ENCODE measurements at places on chromosomes 1 and 21.

DNA sequence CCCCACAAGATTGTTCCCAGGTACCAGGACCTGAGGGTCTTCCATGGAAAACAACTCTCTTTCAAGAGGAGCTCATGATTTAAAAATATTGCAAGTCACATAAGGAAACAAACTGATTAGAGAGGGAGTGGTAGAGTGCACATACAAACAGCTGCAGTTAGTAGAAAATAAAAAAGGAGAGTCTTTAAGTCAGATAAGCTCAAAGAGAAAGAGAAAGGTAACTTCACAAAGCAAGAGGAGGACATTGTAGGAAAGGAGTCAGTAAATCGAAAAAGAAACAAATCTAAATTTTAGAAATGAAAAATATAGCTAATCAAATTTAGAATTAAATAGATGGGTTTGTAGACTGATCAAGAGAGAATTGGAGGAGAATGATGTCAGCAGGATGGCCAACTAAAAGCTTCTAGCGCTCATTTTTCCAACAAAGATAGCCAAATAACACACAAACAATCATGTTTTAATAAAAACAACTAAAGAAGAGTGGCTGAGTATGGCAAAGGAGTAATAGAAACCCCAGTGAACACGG, 86.1 kb upstream of the CD53 start:
- no peak for DNase-seq
- no peak overlapping the region for H3K27ac ChIP-seq
- no peaks in the 10 kb centered on the region for H3K27me3 ChIP-seq
- H3K4me1 ChIP-seq: no peaks in the 10 kb centered on the region

GRCh38 chr1:227314014-227314848, 4.1 kb downstream of the CDC42BPA start:
- no peaks in the 10 kb centered on the region for H3K27me3 ChIP-seq
- no peak overlapping the region for H3K27ac ChIP-seq

GRCh38 chr1:56872597-56872996, 18.0 kb downstream of the C8A start:
- no peak overlapping the region for H3K27ac ChIP-seq
- no peaks in the 10 kb centered on the region for H3K4me1 ChIP-seq
- H3K36me3 ChIP-seq: no peaks in the 10 kb centered on the region
- DNase-seq: no peak
- no peak overlapping the region for H3K4me3 ChIP-seq

DNA sequence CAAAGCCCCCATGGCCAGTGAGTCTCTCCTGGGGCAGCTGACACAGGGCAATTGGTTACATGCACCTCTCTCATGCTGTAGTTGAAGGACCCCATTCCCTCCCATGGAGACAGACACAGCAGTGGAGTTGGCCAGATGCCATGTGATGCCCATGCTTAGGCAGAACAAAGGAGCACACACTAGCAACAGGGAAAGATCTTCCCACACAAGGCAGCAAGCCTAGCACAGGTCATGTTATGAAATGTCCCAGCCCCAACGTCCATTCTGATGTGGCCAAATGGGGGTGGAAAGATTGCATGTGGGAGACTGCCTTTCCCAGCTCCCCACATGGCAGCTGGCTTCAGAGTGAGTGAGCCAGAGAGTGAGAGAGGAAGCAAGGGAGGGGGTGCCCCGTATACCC, 34.5 kb downstream of the AADACL4 start:
- no peak overlapping the region for H3K27ac ChIP-seq
- no peaks in the 10 kb centered on the region for H3K4me1 ChIP-seq
- no peak overlapping the region for H3K4me3 ChIP-seq
- no peaks in the 10 kb centered on the region for H3K36me3 ChIP-seq

DNA sequence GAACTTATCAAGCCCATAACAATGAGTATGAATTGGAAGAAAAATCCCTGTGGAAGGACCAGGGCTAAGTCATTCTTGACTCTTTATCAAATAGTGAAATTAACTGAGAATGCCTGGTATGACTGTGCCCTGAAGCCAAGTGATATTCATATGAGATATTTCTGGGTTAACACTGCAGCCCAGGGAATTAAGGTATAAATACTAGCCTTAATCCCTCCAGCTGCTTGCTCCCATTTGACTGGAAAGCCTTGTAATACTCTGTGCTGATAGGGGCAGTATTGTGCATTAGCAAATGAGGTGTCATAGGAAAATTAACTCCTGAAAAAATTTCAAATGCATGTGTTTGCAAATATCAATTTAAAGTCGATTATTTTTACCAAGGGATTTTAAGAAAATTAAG, 568.8 kb downstream of the LMO4 start:
- H3K4me1 ChIP-seq: no peaks in the 10 kb centered on the region
- no peak overlapping the region for H3K27ac ChIP-seq
- no peaks in the 10 kb centered on the region for H3K36me3 ChIP-seq
- no peaks in the 10 kb centered on the region for H3K27me3 ChIP-seq
- no peak for DNase-seq
- no peak overlapping the region for H3K4me3 ChIP-seq

GRCh38 chr1:116777831-116778830, 23.9 kb downstream of the CD2 start:
- H3K27ac ChIP-seq: no peak overlapping the region
- DNase-seq: no peak
- no peak overlapping the region for H3K4me3 ChIP-seq
- H3K36me3 ChIP-seq: no peaks in the 10 kb centered on the region
- no peaks in the 10 kb centered on the region for H3K4me1 ChIP-seq
- H3K27me3 ChIP-seq: no peaks in the 10 kb centered on the region

DNA sequence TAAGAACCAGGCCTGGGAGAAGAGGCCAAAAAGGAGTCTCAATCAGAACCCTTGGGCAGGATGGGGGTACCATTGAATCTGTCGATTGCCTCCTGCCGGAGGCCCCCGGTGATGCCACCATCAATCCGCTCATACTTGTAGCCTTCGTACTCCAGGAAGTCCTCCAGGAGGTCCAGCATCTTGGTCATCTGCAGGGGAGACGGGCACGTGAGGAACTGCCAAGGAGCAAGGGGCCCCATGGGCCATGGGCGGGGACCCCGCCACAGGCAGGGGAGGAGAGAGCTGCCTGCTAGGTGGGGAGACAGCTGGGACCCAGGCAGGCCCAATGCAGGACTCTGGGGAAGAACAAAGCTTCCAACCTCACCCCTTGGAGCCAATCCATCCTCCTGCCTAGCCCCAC, 48.6 kb downstream of the CHD5 start:
- DNase-seq: no peak
- H3K36me3 ChIP-seq: no peaks in the 10 kb centered on the region
- no peaks in the 10 kb centered on the region for H3K27me3 ChIP-seq
- H3K4me1 ChIP-seq: no peaks in the 10 kb centered on the region

GRCh38 chr1:219312967-219313366, 139.3 kb downstream of the LYPLAL1 start:
- no peak for DNase-seq
- no peaks in the 10 kb centered on the region for H3K4me1 ChIP-seq
- no peaks in the 10 kb centered on the region for H3K27me3 ChIP-seq
- no peaks in the 10 kb centered on the region for H3K36me3 ChIP-seq
- no peak overlapping the region for H3K27ac ChIP-seq

DNA sequence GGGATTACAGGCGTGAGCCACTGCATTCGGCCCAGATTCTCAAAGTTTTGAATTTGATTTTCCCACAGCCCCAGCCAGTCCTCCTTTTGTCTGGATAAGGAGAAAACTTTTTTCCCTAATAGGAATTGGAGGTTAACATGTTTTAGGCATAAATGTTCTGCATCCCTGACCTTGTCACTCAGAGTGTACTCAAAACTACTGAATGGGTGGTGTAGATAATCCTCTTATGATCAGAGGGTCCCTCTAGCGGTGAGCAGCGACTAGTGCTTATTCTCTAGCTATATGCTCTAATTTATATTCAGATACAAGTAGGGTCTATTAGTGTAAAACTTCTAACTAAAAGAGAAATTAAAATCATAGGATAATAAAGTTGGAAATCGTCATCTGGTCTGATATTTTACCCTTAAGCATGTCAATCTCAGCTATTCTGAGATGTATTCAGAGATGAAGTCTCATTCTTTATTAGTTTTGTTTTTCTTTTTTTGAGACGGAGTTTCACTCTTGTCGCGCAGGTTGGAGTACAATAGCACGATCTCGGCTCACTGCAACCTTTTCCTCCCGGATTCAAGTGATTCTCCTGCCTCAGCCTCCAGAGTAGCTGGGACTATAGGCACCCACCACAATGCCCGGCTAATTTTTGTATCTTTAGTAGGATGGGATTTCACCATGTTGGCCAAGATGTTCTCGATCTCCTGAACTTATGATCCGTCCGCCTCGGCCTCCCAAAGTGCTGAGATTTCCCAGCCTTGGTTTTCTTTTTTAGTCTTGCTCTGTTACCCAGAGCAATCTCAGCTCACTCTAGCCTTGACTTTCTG, 2.7 kb upstream of the PSMD4 start:
- no peaks in the 10 kb centered on the region for H3K36me3 ChIP-seq
- H3K4me3 ChIP-seq: no peak overlapping the region
- peaks cover 3% of the 10 kb centered on the region for H3K4me1 ChIP-seq

DNA sequence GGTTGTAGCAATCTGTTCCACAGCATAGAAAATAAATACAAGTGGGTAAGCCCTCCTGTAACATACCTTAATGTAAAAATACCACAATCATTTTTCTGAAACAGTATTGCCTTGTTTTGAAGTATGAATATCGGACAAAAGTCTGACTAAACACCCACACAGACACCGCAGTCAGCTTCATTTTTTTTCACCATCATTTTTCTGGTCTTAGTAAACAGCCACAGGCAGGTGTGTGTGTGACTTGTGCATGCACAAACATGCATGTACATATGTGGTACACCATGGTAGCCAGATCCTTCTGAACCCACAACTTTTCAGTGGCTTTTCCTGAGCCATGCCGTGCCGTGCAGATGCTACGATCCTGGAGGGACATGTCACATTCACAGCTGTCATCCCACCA, 261.7 kb downstream of the PCP4 start:
- DNase-seq: no peak
- no peaks in the 10 kb centered on the region for H3K36me3 ChIP-seq
- H3K4me3 ChIP-seq: no peak overlapping the region

DNA sequence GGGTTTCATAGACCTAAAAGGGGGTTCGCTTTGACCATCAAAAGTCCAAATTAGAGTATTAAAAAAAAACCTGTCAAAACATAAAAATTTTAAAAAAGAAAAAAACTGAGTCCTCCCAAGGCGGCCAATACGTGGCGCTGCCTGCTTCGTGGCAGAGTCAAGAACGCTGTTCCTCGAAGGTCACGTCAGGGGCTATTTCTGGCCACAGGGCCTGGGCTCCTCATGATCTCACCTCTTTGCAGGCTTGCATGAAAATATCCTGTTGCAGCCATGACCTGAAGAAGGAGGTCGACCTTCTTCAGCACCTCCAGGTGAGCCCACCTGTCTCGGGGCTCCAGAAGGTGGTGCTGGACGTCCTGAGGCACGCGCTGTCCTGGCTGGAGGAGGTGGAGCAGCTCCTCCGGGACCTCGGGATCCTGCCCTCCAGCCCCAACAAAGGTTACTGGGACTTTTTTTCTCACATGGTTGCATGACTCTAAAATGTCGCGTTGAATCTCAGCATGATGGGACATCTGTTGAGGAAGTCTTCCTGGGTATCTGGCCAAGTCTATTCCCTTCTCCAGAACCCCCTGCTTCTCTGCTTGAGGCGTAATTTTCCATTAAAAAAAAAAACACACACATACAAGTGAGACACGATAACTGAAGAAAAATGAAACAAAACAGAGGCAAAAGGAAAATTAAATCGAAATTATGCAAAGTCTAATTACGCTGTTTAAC, 80.4 kb upstream of the EFHD2 start:
- peak overlapping the region; percentile 54 for H3K27ac ChIP-seq
- no peaks in the 10 kb centered on the region for H3K36me3 ChIP-seq
- no peak overlapping the region for H3K4me3 ChIP-seq
- no peak for DNase-seq

GRCh38 chr1:65401612-65402011, 18.9 kb upstream of the LEPR start:
- no peaks in the 10 kb centered on the region for H3K27me3 ChIP-seq
- no peaks in the 10 kb centered on the region for H3K4me1 ChIP-seq
- no peak overlapping the region for H3K27ac ChIP-seq
- no peaks in the 10 kb centered on the region for H3K36me3 ChIP-seq
- no peak overlapping the region for H3K4me3 ChIP-seq
- DNase-seq: no peak

- H3K27ac ChIP-seq: no peak overlapping the region
- H3K4me1 ChIP-seq: no peaks in the 10 kb centered on the region
- peak; percentile 40 for DNase-seq
- H3K27me3 ChIP-seq: no peaks in the 10 kb centered on the region
- no peaks in the 10 kb centered on the region for H3K36me3 ChIP-seq
- H3K4me3 ChIP-seq: no peak overlapping the region
Measured at GRCh38 chr21:26732432-26733221, 112.6 kb downstream of the ADAMTS1 start.

- DNase-seq: no peak
- no peak overlapping the region for H3K27ac ChIP-seq
- H3K4me3 ChIP-seq: no peak overlapping the region
Measured at GRCh38 chr1:237507005-237507404, 383.7 kb downstream of the ZP4 start.

DNA sequence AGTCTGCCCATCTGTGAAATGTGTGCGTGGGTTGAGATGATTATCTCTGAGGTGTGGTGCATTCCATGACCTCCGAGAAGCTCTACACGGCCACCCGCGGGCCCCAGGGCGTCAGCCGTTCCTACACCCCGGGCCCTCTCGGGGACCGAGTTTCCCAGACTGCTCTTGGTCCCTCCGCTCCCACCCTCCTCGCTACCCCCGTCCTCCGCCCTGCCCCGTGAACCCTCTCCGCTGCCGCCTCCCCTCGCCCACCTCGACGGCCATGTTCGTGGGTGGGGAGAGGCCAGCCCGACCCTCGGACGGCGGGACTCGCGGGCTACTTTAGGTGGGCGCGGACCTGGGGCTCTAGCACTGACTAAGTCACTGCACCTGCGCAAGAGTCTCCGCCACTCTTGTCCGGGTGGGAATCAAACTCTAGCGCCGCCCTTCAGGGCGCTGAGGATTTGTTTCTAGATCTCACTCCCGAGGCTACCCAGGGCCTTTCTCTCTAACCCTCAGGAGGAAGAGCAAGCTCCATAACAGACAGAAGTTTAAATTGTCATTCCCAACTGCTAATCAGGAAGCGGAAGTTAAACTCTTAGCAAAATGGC, 47.7 kb upstream of the VWA5B1 start:
- H3K36me3 ChIP-seq: no peaks in the 10 kb centered on the region
- peaks cover 3% of the 10 kb centered on the region for H3K27me3 ChIP-seq
- H3K27ac ChIP-seq: no peak overlapping the region
- H3K4me1 ChIP-seq: no peaks in the 10 kb centered on the region
- no peak for DNase-seq

DNA sequence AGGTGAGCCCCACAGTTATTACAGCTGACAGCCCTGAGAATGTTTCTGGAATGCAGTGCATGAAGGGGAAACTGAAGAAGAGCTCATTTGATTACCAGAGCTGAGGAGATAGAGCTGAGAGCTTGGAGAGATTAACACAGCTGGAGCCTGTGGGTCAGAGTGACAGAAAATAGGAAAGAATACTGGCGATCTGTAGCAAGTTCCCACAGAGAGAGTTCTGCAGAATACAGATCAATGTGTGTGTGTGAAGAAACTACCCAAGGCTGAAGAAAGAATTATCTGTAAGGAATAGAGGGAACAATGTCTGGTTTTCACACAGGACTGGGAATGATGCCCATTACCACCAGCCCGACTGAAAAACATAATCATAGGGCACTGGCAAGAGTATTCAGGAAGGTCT, 103.6 kb upstream of the SNX7 start:
- no peaks in the 10 kb centered on the region for H3K36me3 ChIP-seq
- DNase-seq: no peak
- H3K4me1 ChIP-seq: no peaks in the 10 kb centered on the region
- H3K4me3 ChIP-seq: no peak overlapping the region
- no peaks in the 10 kb centered on the region for H3K27me3 ChIP-seq

GRCh38 chr1:40024671-40025070, 15.9 kb upstream of the CAP1 start:
- H3K36me3 ChIP-seq: no peaks in the 10 kb centered on the region
- H3K4me3 ChIP-seq: no peak overlapping the region
- H3K27me3 ChIP-seq: no peaks in the 10 kb centered on the region
- no peak for DNase-seq
- H3K4me1 ChIP-seq: no peaks in the 10 kb centered on the region
